Activated naive CD4-positive, alpha-beta T cell treated with anti-CD3 and anti-CD28 coated beads, Interleukin-2, amount 10 ng/mL, durations not matched to agents 7 days and 5 days (primary cell): ENCODE measurements at places on chromosomes 5 and 9.

GRCh38 chr9:4630836-4631235 is 31.3 kb upstream of the PLPP6 start:
- DNase-seq, result no peak

DNA sequence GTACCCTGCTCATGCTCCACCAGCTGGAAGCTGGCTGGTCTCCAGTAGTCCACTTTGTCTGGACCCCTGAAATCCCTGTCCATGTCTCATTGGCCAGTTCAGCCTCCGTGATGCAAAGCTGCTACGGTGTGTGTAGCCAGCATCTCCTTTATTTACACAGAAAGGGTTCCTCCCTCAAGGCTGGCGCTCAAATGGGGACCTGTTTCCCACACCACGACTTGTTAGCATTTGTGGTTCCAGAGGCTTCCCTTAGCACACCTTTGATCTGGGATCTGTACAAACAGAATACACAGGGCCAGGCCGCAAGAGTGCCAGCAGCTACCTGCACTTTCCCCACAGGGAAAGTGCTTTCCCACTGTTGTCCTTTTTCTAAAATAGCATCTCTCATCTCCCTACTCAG is 5.7 kb upstream of the SMU1 start:
- peak; percentile 59 for DNase-seq

DNA sequence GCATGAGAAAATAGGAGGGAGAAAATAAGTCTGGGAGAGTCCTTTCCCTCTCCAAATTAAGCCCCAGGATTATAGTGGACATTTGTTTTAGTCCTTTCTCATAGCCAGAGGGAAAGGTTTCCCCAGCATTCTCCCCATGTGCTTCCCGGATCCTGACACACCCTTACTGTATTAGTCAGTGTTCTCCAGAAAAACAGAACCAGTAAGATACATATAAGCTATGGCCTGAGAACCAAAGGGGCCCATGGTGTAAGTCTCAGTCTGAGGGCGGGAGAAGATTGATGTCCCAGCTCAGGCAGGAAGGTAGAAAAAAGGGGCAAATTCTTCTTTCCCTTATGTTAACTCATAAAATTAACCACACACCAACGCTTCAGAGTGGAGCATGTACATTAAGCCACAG is 25.6 kb upstream of the SPATA31D4 start:
- no peak for DNase-seq

DNA sequence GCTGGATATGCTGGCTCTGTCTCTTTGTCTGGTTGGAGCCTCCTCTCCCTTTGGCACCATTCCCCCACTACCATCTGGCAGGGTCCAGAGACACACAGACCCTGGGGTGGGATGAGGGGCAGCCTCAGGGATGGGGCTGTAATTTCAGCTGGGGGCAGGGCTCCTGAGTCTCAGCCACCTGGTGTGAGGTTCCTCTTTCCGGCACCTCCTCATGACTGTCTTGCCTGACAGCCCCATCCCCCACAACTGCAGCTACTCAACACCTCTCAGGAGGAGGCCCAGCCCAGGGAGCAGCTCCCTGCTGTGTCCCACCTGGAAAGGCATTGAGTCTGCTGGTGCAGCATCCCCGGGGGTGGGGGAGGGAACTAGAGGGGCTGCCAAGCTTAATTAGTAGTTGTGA is 11.7 kb upstream of the RPS14 start:
- peak; percentile 39 for DNase-seq

DNA sequence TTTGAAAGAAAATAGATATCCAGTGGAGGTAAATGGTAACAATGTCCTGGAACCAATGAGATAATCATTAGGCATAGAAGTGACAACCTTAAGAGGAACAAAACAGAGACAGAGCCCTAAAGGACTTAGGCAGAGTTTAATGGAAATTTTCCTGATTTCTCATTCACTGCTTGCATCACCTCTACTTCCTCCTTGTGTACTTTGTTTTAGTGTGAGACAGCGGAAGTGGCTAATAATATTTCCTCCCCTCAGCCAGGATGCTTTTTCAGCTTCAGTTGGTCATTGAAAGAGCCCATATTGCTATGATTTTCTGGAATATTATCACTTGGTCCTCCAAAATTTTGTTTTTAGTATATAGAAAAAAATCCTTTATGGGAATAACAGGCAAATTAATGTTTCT is 153.4 kb upstream of the MPDZ start:
- no peak for DNase-seq

GRCh38 chr9:114314256-114314867 is 8.5 kb upstream of the ORM1 start:
- no peak for DNase-seq
